ENCODE measurements at places on chromosomes 16 and 17.

GRCh38 chr16:89319886-89320781, 102.6 kb downstream of the ZNF778 start:
- peak; percentile 43 for DNase-seq

DNA sequence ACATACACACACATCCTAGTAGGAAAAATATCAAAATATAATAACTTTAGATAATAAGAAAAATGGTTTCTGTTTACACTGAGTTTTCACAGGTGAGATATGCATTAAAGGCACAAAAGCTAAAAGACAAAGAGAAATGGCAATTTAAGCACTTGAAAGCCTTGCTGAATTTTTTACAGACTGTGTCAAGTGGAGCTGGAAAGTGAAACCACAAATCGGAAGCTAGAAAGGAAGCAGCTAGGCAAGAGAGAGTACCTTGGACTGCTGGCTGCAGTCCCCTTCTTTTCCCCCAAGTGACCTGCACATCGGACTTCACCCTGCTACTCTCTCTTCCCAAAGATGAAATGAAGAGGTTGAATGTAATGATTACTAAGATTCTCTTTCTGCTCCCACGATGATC, 135.1 kb downstream of the CDH13 start:
- DNase-seq, result no peak

GRCh38 chr17:39365242-39365641, 36.2 kb downstream of the FBXL20 start:
- DNase-seq, result no peak

GRCh38 chr17:32852811-32853210, 24.1 kb downstream of the MYO1D start:
- no peak for DNase-seq

- no peak for DNase-seq
These were observed 187.4 kb upstream of the IRX6 start for GRCh38 chr16:55136356-55137150.

DNA sequence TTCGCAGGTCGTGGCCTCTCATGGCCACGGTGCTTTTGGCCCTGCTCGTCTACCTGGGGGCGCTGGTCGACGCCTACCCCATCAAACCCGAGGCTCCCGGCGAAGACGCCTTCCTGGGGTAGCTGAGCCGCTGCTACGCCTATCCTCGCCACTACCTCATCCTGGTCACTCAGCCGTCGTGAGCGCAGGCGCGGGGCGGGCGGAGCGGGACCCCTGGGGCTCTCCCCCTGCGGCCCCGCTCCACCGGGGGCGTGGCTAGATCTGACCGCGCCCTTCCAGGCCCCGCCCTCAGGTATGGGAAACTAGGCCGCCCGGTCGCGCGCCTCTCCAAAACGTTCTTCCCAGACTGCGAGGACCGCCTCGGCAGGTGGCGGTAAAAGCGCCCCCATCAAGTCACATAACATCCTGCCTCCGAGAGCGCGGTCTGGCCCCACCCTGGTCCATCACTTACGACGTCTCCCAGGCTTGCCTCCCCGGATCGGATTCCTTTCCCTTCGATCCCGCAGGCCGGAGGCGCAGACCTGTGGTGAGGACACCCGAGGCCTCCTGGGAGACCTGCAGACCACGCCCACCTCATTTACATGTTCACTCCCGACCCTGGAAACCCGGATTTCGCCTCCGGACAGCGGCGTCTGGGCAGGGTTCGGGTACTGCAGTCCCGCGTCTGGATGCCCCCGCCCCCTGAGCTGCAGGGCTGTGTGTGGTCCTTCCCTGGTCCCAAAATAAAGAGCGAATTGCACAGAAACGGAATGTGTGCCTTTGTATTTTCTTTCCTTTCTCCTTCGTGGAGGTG, 91.5 kb upstream of the TMEM97 start:
- peak; percentile 69 for DNase-seq

DNA sequence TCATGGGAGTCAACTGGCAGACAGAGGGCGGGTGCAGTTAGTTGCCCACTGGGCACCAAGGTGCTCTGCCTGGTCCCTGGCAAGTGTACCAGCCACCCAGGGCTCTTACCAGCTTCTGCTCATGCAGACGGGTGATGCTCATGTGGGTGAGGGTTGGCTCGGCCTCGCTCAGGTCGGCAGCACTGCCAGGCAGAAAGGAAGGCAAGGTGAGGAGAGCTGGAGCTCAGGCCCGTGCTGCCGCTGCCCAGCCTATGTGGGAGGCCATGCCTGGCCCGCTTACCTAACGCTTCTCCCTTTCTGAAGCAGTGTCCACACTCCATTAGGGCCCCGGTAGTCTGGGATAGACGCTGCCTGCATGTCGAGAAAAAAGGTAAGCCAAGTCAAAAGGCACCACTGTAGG, 2.6 kb downstream of the SIRT7 start:
- DNase-seq, result no peak

- peak; percentile 38 for DNase-seq
These were observed 250.0 kb downstream of the SOX9 start for GRCh38 chr17:72370819-72371218.

GRCh38 chr16:4081521-4082021, 34.7 kb downstream of the ADCY9 start:
- no peak for DNase-seq

- no peak for DNase-seq
These were observed 13.4 kb upstream of the DNAJA2 start for GRCh38 chr16:46986896-46987295.

GRCh38 chr17:37256627-37257026, 119.2 kb upstream of the C17orf78 start:
- DNase-seq, result no peak

- no peak for DNase-seq
These were observed 33.5 kb upstream of the MON1B start for GRCh38 chr16:77157346-77158058.

DNA sequence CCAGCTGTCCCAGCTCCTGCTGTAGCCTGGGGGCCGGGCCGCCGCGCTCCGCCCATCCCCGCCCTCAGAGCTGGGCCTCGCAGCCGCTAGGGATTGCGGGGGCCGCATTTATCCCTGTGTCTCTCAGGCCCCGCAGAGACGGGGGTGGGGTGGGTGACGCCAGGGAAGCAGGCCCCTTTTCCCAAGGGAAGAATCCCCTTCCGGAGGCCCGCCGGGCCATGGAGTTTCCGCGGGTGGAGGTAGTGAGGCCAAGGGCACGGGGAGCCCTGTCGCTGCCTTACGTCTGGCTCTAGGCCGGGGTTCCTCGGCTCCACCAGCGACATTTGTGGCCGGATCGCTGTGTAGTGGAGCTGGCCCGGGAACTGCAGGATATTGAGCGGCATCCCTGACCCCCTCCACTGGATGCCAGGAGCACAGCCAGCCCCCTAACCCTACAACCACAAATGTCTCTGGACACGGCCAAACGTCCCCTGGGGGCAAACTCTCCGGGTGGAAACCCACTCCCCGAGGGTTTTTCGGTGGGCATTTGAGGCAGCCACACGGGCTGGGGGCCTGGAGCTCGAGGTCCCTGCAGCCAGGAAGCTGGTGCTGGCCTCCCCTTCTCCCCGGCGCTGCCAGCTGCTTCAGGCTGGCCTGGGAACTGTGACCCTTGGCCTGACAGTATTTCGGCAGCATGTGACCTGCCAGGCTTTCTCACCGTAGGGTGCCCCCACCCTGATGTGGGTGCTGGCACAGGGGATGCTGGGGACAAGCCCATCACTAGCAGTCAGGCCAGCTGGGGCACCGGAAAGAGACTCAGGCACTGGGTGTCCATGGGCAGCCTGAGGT, 12.0 kb upstream of the CD300A start:
- no peak for DNase-seq

DNA sequence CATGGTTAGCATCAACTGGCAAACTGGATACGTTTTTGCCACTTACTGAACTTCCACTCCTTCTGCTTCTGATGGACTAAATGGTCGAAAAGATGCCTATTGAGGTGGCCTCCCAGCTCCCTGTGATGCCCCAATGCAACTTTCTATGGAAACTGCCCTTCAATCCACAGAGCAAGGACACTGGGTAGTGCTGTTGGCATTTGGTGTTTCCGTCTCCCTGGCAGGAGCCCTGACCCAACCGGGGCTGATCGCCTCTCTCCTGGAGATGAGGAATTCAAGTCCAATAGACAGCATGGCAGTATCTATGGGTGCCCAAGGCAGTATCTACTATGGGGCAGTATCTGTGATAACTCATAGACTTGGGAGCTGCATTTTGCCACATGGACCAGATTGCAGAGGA, 116.3 kb upstream of the IRX3 start:
- DNase-seq, result no peak

DNA sequence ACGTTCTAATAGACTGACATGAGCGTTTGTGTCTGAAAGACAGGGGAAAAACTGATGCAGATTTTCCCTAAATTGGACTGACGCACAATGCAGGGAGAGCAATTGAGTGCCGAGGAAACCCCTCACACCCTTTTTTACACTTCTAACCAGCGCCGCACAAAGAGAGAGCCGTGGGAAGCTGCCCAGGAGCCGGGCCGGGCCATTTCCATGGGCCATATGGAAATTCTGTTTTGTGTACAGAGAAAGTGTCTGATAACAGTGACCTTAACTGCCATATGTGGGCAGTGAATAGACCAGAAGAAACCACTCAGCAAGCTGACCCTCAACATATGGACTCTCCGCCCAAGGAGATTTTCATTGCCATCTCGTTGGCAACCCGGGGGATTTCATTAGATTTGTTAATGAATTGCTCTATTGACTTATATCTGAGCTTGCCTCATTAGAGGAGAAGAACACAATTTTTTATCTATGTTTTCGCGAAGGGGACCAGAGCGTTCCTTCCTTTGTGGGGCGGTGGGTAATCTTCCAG, 225.9 kb upstream of the IRX3 start:
- DNase-seq, result no peak

GRCh38 chr17:74917430-74917829, 5.6 kb downstream of the USH1G start:
- DNase-seq, result no peak

- no peak for DNase-seq
These were observed 4.0 kb downstream of the HIC1 start for GRCh38 chr17:2058586-2059546.

GRCh38 chr16:82845116-82845515, 218.3 kb downstream of the CDH13 start:
- DNase-seq, result no peak

GRCh38 chr17:18318771-18319450, 3.8 kb downstream of the SMCR8 start:
- DNase-seq, result no peak

DNA sequence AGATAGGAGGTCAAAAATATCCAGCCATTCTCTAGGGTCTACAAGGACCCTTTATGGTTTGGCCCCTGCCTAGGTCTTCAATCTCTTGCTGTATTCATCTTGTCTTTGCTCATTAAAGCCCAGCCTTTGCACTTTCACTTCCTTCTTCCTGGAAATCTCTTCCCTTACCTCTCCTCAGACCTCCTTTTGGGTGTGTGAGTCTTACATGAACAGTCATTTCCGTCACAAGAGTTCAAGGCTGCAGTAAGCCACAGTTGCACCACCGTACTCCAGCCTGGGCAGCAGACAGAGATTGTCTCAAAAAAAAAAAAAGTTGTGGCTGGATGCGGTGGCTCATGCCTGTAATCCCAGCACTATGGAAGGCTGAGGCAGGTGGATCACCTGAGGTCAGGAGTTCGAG, 6.0 kb upstream of the ATP1B2 start:
- no peak for DNase-seq

- no peak for DNase-seq
These were observed 177.4 kb downstream of the RBFOX1 start for GRCh38 chr16:7509963-7510601.

DNA sequence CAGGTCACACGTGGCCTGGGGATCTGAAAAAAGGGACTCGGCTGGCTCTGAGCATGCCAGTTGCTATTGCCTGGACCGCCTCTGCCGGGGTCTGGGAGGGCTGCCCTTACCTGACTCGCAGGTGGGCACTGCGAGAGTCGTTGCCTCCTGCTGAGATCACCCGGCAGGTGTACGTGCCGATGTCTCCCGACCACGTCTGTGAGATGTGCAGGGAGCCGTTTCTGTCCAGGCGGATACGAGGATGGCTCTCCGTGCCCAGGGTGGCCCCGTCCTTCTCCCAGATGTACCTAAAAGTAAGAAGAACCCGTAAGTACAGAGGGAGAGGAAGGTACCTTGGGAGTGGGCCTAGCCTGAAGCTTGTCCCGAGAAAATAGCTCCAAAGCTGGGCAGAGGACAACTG, 112.0 kb upstream of the CDC42EP4 start:
- no peak for DNase-seq

DNA sequence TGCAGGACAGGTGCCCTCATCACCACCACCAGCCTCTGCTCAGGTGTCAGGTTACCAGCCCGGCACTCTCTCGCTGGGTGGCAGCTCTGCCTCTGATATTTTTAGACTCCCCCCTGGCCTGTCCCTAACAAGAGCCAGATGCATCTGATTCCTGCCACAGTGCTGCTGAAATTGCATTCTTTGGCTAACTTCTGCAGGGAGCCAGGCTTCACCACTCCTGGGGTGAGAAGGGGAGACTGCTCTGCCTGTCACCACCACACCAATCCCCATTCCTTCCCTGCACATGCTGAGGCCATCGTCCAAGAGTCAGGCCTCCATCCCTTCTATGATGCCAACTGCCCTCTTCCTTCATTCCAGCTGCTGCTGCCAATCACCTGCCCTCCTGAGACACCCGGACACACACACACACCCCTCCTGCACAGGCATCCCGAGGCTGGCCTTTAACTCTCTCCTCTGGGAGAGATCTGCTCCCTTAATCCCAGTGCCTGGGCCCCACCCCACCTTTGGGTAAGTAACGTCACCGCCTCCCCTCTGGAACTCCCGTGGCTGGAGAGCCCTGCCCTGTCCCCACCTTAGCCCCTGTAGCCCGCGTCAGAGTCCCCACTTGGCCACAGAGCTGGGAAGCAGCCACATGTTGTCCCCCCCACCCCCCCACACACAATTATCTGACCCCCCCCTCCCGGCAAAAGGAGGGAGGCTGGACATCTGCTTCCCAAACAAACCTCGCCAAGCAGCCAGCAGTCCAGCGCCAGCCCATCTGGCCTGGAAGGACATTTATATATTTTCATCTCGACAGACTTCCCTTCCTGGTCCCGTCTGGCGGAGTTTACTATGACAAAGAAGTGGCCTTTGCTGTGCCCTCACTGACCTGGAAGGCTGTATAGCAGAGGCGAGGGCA, 2.8 kb downstream of the EMP2 start:
- no peak for DNase-seq

DNA sequence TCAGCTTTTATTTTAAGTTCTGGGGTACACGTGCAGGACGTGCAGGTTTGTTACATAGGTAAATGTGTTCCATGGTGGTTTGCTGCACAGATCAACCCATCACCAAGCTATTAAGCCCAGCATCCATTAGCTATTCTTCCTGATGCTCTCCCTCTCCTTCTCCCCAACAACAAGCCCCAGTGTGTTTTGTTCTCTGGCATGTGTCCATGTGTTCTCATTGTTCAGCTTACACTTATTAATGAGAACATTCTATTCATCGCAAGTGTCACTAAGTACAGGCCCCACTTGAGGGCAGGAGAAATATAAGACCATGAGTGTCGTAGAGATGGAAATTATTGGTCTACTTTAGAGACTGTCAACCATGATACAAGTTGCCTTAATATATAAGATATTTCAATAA, 615.1 kb downstream of the CDH8 start:
- no peak for DNase-seq

DNA sequence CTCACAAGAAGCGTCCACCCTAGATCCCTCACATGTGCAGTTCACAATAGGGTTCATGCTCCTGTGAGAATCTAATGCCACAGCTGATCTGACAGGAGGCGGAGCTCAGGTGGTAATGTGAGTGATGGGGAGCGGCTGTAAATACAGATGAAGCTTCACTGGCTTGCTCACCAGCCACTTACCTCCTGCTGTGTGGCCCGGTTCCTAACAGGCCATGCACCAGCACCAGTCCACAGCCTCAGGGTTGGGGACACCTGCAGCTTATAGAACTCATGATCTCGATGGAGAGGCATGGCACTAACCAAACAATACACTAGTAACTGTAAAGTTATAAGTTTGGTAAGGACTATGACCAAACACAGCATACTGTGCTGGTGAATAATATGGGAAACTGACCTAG, 368.0 kb upstream of the CDH5 start:
- DNase-seq, result no peak

Data from NCI-H460 (cell line).